ENCODE measurements at places on chromosomes 7 and 10.

GRCh38 chr10:87862679-87863052 lies 667 bp downstream of the KLLN start:
- DNase-seq: peak; percentile 79

GRCh38 chr7:134298902-134299683 lies 17.6 kb downstream of the SLC35B4 start:
- no peak for DNase-seq

GRCh38 chr10:76324283-76324682 lies 892.9 kb downstream of the LRMDA start:
- peak; percentile 43 for DNase-seq

GRCh38 chr7:157274991-157275427 lies 61.8 kb upstream of the DNAJB6 start:
- DNase-seq: no peak

DNA sequence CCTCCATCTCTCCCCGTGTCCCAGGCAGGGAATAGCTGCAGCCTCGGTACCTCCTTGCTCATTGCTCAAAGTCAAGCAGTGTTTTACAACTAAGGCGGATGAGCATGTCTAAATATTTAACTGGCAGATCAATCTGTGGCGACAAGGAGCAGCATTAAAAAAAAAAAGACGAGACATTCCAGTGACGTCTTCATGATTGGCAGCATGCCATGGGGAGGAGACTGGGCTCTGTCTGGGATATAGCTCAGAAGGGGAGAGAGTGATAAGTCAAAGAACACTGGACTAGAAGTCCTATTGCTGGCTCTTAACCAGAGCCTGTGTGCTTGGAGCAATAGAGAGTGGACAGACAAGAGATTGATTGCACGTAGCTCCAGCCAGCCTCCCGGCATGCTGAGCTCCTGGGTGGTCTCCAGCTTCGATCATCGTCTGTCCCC lies 287.5 kb upstream of the PODXL start:
- no peak for DNase-seq

DNA sequence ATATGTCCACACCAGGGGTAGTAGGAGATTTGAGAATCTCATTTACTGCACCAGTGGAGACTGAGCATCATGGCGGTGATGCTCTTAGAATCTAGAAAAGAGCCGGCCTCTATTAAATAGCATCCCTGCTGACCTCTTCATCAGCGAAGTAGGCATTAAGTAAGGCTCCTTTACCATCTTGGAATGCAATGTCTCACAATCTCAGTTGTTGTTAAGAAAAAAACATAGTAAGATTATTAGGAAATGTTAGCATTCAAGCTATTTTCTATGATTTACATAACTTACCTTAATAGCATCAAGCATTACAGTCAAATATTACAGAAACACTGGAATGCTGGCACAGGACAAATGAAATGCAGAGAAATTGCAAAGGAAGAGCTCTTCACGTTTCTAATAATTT lies 54.5 kb downstream of the ORC5 start:
- peak; percentile 6 for DNase-seq

GRCh38 chr10:114697061-114697598 lies 39.1 kb upstream of the ABLIM1 start:
- DNase-seq: no peak

DNA sequence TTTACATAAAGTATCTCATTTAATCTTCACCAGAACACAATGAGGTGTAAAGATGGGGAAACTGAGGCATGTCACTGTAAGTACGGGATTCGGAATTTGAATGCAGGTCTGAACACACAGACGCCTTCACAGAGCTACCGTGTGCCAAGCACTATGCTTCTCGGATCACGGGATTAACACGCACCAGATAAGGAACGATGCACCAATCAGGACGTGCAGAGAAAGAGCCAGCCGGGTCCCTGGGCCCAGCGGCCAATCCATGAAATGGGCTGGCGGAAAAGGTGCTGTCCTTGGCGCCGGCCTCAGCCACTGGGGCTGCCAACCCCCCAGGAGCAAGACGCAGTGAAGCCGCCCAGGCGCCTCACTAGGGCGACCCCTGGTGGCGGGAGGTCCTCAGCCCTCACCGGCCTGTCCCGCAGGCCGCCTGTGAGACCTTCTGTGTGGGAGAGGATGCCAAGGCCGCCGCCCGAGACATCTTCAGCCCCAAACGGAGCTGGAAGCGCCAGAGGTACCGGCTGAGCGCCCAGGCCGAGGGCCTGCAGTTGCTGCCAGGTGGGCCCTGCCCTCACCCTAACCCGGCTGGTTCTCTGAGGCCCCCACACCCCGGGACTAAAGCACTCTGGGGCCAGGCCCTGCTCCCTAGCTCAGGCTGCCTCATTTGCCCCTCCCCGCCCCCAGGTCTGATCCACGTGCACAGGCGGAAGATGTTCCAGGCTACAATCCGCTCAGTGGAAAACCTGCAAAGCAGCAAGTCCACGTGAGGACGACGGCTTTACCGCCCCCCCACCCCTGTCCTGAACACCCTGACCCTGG lies 15.6 kb downstream of the ATG9B start:
- no peak for DNase-seq

- no peak for DNase-seq
Observed at GRCh38 chr10:79090134-79090803, 21.5 kb downstream of the ZMIZ1 start.

- DNase-seq: no peak
Observed at GRCh38 chr10:4059471-4060138, 274.6 kb upstream of the KLF6 start.

GRCh38 chr7:154569916-154570315 lies 433.0 kb downstream of the PAXIP1 start:
- no peak for DNase-seq

- DNase-seq: no peak
Observed at GRCh38 chr7:112512451-112513210, 31.8 kb downstream of the LSMEM1 start.

GRCh38 chr10:86234541-86235270 lies 131.9 kb downstream of the GRID1 start:
- no peak for DNase-seq

GRCh38 chr7:42144604-42145003 lies 92.4 kb downstream of the GLI3 start:
- DNase-seq: no peak

- no peak for DNase-seq
Observed at GRCh38 chr10:69409968-69410367, 6.8 kb downstream of the TACR2 start.

GRCh38 chr7:121774563-121774962 lies 98.4 kb upstream of the PTPRZ1 start:
- no peak for DNase-seq

GRCh38 chr10:114881901-114882300 lies 56.1 kb upstream of the TRUB1 start:
- DNase-seq: no peak

DNA sequence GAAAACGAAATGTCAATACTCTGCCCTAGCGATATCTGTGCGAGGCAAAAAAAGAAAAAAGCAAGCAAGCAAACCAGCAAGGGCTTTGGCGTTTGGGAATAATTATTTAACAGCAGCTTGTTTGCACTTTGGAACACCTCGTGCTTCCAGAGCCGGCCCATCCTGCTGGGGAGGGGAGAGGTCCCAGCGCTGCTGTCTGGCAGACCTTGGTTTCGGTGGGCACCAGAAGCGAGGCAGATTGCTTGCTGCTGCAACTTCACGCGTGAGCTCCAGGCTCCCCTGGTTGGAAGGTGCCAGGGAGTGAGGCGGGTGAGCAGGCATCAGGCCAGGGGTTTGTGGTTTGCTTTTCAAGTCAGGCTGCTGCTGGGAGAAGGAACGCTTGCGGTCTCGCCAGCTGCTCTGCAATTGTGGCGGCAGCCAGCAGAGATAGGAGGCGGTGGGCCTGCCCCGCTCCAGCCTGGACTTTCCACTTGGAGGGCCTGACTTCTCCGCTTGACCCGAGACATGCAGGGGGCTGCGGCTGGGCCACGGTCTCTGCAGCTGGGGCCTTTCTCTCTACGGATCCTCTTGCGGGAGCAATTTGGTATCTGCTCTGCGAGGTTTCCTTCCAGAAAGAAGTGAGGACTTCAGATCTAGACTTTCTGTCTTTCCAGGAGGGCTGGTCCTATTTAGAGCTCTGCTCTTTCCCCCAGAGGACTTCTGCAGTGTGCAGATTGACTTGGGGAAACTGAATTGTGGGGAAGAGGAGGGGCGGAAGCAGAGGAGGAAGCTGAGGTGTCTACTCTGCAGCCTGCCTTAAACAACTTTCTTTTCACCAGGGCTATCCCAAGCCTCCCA lies 131.4 kb downstream of the PRPF18 start:
- no peak for DNase-seq

GRCh38 chr10:129785536-129785981 lies 178.5 kb downstream of the EBF3 start:
- no peak for DNase-seq

DNA sequence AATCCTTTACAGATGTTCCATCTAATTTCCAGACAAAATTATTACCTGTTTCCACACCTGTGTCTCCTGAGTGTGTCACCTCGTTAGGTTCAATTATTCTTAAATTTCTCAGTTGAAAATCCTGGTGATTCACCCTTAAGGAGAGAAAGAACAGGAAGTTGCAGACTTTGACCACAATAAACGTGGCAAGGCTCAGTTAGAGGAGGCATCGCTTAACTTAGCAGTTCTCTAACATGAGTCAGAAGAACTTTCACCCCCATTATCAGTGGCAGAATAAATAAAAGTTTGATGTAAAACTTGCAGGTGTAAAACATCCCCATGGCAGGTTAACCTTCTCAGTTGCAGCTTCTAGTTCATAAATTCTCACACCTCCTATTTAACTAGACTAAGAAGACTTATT lies 8.3 kb downstream of the XPNPEP1 start:
- no peak for DNase-seq

DNA sequence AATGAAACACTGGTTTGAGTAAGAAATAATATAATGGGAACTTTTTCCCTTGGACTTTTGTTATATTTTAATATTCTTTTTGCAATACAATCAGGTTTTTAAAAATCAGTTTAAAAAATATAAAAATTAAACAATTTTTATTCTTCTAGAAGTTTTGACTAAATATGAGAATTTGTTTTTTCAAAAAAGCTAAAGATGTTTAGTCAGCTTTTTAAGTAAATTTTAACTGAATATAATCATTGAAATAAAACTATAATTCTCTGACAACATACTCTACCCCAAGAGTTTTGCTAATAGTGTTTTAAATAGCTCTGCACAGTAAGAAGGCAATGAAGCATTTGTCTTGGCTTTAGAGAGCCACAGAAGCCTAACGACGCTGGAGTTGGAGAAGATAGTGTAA lies 70.5 kb downstream of the IQUB start:
- no peak for DNase-seq

DNA sequence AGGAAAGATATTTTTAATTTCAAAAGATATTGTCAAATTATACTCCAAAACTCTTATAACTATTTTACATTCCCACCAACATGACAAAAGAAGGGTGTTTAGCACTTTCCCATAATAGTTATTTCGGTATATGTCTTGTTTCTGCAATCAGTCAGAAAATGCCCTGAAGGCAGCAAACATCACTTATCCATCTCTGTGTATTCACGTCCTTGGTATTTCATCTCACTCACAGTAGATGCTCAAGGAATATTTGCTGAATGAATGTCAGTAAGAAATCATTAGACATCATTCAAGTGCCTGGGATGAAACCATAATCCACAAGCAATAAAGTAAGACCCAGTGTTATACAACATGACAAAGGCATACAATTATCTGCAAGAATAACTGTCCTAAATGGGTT lies 112.7 kb downstream of the GFRA1 start:
- DNase-seq: no peak

DNA sequence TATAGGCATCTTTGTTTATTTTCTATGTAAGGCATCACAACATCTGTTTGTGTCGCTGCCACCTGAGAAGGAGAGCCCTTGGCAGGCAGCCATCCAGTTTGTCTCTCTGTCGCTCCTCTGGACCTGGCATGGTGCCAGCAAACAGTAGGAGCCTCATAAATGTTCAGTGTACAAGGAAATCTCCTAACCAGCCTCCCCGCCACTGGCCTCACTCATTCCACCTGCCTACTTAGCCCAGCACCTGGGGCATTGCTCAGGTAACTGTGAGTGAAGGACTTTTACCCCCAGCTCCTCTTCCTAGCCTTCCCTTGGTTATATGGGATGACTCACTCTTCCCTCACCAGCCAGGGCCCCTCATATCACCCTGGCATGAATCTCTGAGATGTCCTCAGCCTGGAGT lies 61.7 kb upstream of the NPTX2 start:
- no peak for DNase-seq

- DNase-seq: no peak
Observed at GRCh38 chr10:78805176-78805575, 263.6 kb upstream of the ZMIZ1 start.

GRCh38 chr7:131292141-131292905 lies 35.4 kb upstream of the MKLN1 start:
- DNase-seq: no peak

GRCh38 chr7:150850273-150850672 lies 2.0 kb upstream of the AOC1 start:
- no peak for DNase-seq

DNA sequence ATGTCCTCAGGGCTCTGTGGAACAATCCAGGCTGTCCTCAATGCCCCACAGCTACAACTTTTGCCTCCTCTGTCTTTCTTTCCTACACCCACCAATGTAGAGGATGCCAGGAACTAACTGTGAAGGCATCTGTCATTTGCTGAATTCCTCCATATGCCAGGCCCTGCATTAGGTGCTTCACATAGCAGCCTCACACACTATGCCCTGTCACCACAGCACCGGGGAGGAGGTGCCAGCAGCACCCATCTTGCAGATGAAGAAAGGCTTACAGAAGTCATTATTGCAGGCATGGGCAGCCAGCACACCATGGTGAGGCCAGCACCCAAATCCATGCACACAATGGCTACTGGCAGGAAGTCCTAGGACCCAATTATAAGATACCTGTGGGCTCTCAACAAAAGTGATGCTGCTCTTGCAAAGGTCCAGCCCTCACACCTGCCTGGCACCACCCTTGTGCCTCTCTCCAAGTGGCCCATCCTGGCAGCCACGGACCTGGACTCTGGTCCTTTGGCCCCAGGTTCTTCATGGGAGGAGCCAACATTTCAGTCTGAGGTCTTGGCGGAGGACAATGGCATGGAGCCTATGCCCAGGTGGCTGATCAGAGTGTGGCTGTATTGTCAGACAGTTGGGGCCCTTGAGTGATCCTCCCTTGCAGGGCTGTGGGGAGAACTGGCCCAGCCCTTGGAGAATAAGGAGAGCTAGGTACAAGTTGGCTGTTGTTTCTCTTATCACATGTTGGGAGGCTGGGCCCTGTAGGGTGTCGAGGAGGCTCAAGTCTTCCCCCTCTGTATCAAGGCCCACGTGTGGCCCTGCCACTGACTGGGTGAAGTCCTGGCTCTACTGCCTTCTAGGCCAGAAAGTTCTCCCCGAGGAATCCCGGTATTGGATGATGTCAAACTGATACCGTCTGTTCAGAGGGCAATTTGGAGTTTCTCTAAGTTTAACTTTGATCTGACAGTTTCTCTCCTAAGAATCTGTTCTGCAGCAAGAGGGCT lies 14.4 kb upstream of the MYL7 start:
- no peak for DNase-seq

GRCh38 chr7:6272481-6273323 lies at the start of gene CYTH3:
CYTH3 (minus strand) TSS chr7:6272624; CDS start chr7:6272507, 117 bp downstream.
- peak; percentile 78 for DNase-seq

DNA sequence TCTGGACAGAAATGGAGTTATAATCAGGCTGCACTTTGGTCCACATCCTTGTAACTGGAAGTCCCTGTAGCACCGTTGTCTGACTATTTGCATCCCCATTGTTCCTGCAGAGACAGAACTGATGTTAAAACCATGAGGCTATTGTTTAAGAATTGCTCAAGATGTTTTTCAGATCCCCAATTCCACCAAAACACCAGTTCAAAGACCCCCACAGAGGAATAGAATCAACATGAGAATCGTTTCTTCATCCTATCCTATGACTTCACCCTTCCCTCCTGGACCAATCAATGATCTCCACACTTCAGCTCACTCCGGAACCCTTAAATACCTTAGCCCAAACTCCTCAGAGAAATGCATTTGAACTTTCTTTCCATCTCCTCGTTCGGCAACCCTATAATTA lies 57.1 kb upstream of the GRID1 start:
- no peak for DNase-seq
